ENCODE measurements at places on chromosomes 2 and 18.

DNA sequence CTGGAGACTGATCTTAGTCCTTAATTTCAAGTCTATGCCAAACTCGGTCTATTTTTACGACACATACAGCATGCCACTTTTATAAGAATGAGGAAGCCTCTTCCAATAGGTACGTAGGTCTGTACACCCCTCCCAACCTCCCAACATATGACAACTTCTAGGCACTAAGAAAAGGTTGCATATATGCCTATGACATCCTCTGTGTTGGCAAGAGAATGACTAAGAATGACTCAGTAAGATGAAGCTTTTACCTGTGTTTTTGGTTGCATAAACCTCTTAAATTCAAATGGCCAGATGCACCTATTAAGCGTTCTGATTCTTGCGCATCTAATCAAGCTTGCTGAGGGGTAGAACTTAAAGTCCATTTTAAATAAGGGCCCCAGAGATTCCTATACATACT is 586.4 kb upstream of the ZEB2 start:
- peak; percentile 73 for DNase-seq

GRCh38 chr2:223114917-223115316 is 62.9 kb downstream of the KCNE4 start:
- DNase-seq, result no peak

DNA sequence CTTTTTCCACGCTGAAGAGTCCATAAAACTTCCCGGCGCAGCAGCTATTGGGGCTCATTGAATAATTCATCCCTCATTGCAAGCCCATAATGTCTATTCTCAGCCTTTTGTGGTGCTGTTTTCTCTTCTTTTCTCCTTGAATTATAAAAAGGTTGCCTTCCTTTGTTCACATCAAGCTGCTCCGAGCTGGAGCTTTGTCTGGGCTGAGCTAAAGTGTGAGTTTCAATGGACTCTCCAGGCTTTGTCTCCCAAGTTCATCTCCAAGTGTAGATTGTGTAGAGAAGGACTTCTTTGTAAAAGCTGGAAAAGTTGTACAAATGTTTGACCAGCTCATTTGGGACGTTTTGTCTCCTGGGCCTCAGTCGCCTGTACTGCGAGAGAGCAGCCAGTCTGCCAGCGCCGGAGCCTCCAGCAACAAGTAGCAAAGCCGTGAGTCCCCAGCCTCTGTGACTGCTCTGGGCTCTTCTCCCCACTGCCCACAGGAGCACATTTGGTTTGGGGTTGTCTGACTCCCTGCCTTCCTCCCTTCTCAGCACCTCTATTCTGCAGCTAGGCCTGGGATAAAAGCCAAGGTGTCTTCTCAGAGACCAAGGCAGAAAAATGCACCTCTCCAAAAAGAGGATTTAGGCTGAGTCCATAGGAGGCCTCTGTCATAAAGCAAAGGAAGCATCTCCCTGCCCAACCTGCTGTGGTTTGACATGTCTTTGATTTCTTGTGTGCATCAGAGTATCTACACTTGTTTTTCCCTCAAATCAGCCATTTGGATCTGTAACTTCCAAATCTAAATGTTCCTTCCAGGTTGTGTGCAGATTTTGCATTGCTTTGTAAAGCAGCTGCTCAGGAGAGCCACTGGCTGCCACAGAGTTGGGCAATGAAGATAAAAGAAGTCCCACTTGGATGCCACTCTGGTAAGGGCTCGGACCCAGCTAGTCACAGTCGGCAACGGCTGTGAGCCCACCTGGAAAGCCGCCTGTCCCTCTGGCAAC is 6.4 kb downstream of the PAX3 start:
- no peak for DNase-seq

DNA sequence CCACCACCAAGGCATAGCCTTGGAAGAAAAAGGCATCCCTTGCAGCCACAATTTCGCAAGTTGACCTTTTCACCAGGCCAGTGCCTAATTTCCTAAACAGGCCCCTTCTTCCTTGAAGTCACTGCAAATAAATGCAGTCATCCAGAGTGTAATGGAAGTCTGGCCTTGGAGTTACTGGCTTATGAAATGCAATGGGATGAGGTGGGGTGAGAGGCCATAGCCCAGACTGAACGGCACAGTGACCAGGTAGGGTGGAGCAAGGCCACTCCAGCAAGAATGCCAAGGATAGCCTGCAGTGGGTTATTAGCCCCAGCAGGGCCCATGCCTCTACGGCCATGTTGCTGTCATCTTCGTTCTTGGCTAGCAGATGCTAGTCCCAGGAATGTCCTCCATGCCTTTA is 68.4 kb downstream of the BCL11A start:
- DNase-seq, result no peak

DNA sequence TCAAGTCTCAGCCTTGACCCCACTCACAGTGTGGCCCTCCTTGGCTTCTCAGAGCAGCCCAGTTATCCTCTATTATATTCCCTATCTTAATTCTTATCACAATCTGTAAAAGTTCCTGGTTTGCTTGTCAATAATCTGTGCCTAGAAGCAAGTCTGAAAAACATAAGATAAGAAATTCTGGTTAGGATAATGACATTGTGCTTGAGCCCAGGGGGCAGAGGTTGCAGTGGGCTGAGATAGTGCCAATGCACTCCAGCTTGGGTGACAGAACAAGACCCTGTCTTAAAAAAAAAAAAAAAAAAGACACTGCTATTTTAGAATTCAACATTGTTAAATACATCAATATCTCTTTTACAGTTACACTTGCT is 63.9 kb downstream of the TMEM131 start:
- DNase-seq, result no peak

- no peak for DNase-seq
Measured at GRCh38 chr2:237359894-237360780, 53.8 kb downstream of the COL6A3 start.

DNA sequence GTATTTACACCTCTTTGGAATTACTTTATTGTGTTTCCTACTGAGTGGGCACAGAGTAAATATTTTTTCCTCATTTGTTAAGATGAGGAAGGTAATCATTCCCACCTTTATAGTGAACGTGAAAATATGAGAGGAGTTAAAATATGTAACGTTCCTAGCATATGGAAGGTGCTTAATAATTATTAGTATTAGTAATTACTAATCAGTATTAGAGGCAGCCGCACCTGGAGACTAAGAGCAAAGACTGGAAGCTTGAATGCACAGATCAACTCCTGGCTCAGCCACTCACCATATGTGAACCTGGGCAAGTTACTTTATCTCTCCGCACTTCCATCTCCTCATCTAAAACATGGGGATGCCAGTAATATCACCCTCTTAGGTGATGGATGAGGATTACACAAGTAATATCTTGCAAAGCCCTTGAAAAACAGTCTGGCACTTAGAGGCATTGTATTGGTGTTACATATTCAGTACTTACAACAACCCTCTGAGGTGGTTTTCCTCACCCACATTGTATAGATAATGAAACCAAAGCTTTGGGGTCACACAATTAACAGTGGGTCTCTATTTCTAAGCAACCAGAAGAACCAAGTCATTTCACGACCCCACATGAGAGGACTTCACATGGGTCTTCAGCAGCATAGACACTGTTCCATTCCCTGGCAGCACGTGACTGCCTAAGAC is 100.3 kb upstream of the KCTD1 start:
- DNase-seq, result no peak

GRCh38 chr2:30236591-30237238 is 5.4 kb downstream of the LBH start:
- no peak for DNase-seq

DNA sequence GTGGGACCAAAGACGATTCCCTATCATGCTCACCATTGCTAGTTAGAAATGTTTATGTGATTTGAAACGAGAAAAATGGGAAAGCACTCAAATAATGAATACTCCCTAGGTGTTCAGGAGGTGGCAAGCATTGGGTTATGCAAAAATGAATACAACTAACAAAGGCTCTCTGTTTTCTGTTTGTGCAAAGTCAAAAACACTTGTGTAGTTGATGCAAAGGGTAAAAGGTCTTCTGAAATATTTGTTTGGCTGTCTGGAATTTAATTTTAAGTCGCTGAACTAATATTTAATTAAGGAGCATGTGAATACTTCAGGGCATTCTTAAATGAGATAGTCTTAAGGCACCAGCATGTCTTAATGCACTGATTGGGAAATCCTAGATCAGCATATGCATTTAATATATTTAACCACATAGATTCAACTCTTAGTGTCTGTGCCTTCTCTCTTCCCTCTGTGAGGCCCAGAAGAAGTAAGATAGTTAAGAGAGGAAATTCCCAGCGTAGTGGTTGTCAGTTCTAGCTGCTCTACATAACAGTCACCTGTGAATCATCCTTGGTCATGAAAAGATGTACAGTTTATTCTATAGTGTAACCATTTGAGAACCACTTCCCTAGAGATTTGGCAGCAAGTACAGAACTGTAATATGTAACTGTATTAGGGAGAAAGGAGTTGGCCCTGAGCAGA is 111.9 kb downstream of the EPC2 start:
- peak; percentile 90 for DNase-seq

DNA sequence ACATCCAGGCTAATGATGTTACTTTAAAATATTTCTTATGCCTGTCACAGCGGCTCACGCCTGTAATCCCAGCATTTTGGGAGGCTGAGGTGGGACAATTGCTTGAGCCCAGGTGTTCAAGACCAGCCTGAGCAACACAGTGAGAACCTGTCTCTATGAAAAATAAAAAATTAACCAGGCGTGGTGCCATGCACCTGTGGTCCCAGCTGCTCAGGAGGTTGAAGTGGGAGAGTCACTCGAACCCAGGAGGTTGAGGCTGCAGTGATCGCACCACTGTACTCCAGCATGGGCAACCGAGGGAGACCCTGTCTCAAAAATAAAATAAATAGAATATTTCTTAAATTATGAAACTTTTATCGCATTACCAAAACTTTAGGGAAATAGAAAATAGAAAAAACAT is 28.1 kb upstream of the ACTR3 start:
- DNase-seq, result no peak

DNA sequence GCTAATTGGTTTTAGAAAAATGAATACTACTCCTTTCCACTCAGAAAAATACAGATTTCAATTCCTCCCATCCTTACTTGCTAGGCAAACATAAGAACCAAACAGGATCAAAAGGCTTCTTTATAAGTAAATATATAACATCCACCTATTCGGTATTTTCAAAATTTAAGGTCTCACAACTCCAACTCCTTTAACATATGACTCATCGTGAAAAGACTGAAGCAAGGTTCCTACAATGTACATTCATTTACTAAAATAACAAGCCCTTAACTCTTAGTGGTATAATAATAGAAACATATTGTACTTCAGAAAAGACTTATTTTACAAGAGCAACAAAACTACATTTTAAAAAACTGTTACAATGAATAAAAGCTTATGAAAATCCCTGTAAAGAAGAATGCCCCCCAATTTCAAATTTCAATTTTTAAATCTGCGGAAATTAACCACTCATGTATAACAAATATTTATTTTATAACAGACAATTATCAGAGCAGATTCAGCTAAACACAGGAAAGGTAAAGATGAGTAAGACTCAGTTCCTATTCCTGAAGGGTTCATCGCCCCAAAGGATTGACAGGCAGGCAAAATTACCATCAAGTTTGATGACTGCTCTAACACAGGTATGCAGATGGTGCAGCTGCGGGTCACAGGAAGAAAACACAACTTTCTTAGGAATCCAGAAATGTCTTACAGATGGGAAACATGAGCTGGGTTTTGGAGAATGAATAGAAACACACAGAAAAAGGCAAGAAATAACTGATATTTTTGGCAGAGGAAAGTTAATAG is 96.4 kb downstream of the COBLL1 start:
- DNase-seq, result no peak

GRCh38 chr2:138115666-138116065 is 151.4 kb downstream of the HNMT start:
- DNase-seq, result peak; percentile 65

DNA sequence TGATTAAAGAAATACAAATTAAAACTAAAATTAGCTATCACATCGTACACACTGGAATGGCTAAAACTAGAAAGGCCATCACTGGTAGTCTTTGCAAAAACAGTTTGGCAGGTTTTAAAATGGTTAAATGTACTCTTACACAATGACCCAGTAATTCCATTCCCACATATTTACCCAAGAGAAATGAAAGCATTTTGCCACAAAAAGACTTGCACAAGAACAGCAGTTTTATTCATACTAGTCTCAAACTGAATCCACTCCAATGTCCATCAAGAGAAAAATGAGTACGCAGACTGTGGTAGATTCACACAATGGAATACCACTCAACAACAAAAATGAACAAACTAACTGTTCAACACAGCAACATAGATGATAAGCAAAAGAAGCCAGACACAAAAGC is 29.1 kb downstream of the SP140L start:
- DNase-seq, result no peak

- no peak for DNase-seq
Measured at GRCh38 chr2:240961910-240962299, 36.5 kb upstream of the SNED1 start.

DNA sequence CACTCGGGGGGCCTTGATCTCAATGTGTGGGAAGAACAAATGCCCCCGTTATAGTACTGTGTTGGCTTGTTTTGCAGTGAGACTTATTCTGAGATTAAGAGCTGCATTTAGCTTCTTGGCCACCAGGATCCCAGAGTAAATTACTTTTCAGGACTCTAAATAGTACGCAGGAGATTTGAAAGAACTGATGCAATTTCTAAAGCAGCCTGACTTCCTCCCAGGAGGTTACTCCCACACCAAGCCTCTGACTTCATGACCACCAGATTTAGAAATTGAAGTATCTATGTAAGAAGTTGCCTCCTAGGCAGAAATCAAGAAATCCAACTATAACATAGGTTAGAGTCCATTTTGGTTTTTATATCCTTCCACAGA is 67.0 kb downstream of the FEZ2 start:
- DNase-seq, result no peak

- DNase-seq, result no peak
Measured at GRCh38 chr2:200730960-200731359, 80.8 kb upstream of the BZW1 start.

GRCh38 chr2:135252805-135253458 is 200.8 kb downstream of the RAB3GAP1 start:
- DNase-seq, result no peak

- no peak for DNase-seq
Measured at GRCh38 chr2:100580367-100581276, 17.8 kb downstream of the PDCL3 start.

- DNase-seq, result no peak
Measured at GRCh38 chr18:31651369-31651768, 33.0 kb downstream of the B4GALT6 start.
